ENCODE measurements at places on chromosomes 6 and 20.

DNA sequence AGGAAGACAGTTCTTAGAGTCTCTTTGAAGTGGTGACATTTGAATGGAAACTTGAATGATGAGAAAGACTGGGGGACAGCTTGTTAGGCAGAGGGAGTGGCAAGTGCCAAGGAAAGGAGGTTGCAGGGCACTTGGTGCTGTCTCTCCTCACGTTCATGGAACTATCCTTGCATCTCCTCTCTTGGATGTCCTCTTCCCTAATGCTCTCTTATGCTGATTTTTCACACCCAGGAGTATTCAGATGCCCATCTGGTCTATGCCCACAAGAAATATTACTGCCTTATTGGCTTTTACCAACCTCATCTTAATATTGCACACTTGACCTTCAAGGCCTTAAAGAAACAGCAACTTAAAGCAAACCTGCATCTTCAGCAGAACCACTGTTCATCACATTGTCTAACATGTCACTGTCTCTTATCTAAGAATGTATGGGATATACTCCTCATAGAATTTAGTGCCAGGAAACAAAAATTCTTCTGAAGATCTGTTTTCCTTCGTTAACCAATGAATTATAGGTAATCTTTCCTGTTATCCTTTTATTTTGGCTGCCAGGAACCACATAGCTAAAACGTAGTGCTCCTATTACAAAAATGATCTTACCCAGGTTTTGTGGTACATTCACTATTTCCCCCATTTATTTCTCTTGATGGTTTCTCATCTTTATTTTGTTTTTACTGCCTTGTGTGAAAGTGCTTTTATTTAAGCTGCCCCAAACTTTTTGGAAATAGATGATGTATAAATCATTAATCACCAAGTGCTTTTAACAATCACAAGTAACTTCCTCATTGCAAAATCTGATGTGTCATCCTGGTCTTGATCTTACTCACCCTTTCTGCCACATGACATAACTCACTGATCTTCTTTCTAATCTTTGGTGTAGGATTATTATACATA lies 12.8 kb downstream of the RGS17 start:
- no peak overlapping the region for H3K27ac ChIP-seq
- no peaks in the 10 kb centered on the region for H3K27me3 ChIP-seq
- H3K4me3 ChIP-seq, result no peak overlapping the region
- no peaks in the 10 kb centered on the region for H3K36me3 ChIP-seq
- no peak for DNase-seq
- H3K4me1 ChIP-seq, result no peaks in the 10 kb centered on the region

DNA sequence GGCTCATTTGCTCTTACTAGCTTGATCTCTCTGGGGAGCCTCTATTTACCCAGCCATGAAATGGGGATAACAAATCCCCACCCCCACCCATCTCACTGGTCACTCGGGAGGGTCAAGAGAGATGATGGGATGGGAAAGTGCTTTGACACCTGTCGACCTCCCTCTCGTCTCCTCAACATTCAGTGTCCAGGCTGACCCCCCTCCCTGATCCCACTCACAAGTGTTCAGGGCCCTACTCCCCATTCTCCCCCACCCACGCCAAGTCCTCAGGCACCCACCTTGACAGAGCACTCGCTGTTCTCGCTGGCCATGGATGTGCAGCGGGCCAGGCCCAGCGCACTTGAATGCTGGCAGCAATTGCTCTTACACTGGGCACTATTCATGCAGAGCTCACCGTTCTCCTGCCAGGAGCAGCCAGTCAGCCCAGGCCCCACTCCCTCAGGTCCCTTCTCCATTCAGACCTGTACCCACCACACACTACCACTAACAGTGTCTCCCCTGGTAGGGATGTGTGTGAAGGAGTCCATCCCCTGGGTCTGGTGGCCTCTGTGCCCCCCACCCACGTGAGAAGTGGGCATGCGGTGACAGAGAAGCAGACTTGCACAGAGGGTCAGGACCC lies 1.6 kb downstream of the CLPS start:
- no peak overlapping the region for H3K27ac ChIP-seq
- no peaks in the 10 kb centered on the region for H3K36me3 ChIP-seq
- H3K4me1 ChIP-seq, result no peaks in the 10 kb centered on the region
- no peak for DNase-seq
- no peak overlapping the region for H3K4me3 ChIP-seq

DNA sequence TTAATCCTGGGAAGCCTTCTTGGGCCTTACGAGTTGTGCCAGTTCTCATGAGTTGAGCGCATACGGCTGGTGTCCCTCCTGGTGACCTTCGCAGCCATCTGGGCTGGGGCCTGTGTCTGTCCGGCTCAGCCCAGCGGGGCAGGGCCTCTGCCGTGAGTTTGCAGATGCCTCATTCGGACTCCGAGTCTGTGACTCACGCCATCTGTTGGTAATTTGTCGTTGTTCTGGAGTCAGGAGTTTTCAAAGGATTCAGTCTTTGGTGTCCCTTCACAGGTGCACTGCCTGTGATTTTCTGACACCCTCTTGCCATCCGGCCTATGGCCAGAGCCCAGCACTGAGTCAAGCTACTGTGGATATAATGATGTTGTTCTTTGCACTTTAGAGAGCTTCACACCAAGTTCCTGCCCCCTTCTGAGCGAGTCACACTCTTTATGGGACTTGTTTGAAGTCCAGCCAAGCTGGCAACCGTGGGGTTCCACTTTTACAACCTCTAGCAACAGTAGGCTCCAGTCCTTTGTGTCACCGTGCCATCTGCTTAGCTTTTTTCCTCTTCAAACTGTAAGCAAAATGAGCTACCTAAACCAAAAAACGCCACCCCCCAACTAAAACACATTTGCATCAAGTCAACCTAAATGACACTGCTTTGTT lies 175.6 kb downstream of the AIG1 start:
- peak; percentile 52 for DNase-seq
- no peaks in the 10 kb centered on the region for H3K36me3 ChIP-seq
- no peak overlapping the region for H3K4me3 ChIP-seq
- H3K4me1 ChIP-seq, result peaks cover 4% of the 10 kb centered on the region
- H3K27ac ChIP-seq, result peak overlapping the region; percentile 69

- peak overlapping the region; percentile 22 for H3K4me3 ChIP-seq
- no peak for DNase-seq
- H3K27me3 ChIP-seq, result peaks cover 84% of the 10 kb centered on the region
- H3K27ac ChIP-seq, result no peak overlapping the region
Observed at GRCh38 chr20:21395666-21396598, 1.4 kb downstream of the NKX2-4 start.

- no peaks in the 10 kb centered on the region for H3K27me3 ChIP-seq
- H3K4me3 ChIP-seq, result no peak overlapping the region
- H3K27ac ChIP-seq, result no peak overlapping the region
- peaks cover 10% of the 10 kb centered on the region for H3K4me1 ChIP-seq
- DNase-seq, result no peak
Observed at GRCh38 chr6:159828074-159828473, 28.0 kb downstream of the PNLDC1 start.

DNA sequence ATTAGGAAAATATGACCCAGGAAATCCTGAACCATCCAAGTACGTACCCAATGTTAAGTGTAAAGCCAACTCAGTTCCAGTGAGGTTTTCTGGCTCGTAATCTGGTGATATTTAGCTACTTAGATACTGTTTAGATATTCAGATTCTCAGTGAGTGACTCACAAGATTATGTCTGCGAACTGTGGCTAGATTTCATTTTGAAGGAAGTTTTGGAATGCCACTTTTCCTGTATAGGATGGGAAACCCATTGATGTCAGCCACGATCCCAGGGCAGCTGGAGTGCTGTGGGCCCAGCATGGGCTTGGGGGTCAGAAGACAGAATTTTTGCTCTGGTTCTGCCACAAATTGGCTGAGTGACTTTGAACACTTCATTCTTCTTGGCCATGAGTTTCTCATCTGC lies 76.3 kb downstream of the TMEM170B start:
- DNase-seq, result no peak
- peak overlapping the region; percentile 62 for H3K27ac ChIP-seq
- no peaks in the 10 kb centered on the region for H3K4me1 ChIP-seq
- no peaks in the 10 kb centered on the region for H3K27me3 ChIP-seq

DNA sequence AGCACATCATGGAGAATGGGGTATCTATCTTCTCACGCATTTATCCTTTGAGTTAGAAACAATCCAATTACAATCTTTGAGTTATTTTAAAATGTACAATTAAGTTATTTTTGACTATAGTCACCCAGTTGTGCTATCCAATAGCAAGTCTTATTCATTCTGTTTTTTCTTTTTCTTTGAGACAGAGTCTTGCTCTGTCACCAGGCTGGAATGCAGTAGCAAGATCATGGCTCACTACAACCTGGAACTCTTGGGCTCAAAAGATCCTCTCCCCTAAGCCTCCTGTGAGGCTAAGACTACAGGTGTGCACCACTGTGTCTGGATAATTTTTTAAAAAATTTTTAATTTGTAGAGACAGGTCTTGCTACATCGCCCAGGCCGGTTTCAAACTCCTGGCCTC lies 201.5 kb upstream of the ZNF217 start:
- H3K4me3 ChIP-seq, result no peak overlapping the region
- no peaks in the 10 kb centered on the region for H3K4me1 ChIP-seq
- no peaks in the 10 kb centered on the region for H3K36me3 ChIP-seq
- no peak overlapping the region for H3K27ac ChIP-seq
- H3K27me3 ChIP-seq, result no peaks in the 10 kb centered on the region

DNA sequence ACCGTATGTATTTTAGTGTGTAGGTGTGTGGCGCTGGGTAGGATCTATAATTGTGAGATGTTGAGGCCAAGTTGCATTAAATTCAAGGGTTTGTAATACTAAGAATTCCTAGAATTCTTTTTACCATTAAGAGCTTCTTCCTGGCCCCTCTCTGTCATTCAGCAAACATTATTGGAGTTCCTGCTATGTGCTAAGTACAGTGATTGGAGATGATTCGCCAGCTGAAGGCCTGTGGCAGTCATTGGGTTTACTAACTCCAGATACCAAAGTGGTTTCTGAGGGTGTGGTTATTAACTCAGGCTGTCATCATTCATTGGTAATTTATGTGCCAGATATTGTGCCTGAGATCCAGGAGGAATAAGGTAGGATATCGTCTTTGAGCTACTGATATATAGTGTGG lies 167.1 kb downstream of the LAMA2 start:
- DNase-seq, result no peak
- H3K4me3 ChIP-seq, result no peak overlapping the region
- H3K27ac ChIP-seq, result no peak overlapping the region
- H3K27me3 ChIP-seq, result no peaks in the 10 kb centered on the region

DNA sequence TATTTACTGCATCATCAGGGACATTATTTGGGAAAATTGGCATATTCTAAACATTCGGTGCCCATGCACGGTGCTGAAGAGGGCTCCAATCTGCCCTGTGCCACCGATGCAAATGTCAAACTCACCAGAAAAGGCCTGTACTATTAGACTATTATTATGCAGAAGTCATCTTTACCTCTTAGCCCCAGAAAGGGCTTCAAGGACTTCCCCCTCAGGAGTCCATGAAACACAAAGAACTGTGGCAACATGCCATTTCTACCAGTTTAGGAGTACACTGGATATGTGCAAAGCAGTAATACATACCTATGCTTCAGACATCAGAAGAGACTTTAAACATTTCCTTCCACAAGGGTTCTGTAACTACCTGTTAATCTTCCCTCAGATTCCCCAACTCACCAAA lies 8.6 kb downstream of the DIDO1 start:
- H3K4me1 ChIP-seq, result peaks cover 93% of the 10 kb centered on the region
- no peak overlapping the region for H3K27ac ChIP-seq
- no peak overlapping the region for H3K4me3 ChIP-seq
- no peak for DNase-seq

DNA sequence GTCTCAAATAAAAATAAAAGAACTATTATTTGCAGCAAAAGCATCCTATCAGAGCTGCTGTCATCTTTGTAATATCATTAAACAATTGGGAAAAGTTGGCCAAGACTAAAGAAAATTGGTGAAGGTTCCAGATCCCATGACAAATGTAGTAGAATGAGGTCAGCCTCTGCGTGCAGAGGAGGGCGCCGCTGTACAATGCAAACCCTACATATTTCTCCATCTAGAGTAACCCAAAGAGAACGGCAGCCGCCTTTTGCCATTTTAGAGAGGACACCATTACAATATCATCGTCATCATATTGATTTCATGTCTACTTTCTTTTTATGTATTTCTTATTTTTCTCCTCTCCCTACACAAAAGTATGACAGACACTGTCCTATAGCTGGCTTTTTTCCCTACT lies 59.5 kb downstream of the ZMYND8 start:
- H3K4me1 ChIP-seq, result peaks cover 14% of the 10 kb centered on the region
- no peak overlapping the region for H3K4me3 ChIP-seq
- no peaks in the 10 kb centered on the region for H3K36me3 ChIP-seq
- no peaks in the 10 kb centered on the region for H3K27me3 ChIP-seq

- H3K27ac ChIP-seq, result peak overlapping the region; percentile 94
- H3K27me3 ChIP-seq, result no peaks in the 10 kb centered on the region
- H3K36me3 ChIP-seq, result peaks cover 19% of the 10 kb centered on the region
- no peak for DNase-seq
Observed at GRCh38 chr6:170555305-170555704, 1.1 kb downstream of the TBP start.

- H3K4me3 ChIP-seq, result no peak overlapping the region
- no peak for DNase-seq
- H3K27ac ChIP-seq, result no peak overlapping the region
- H3K36me3 ChIP-seq, result no peaks in the 10 kb centered on the region
- H3K27me3 ChIP-seq, result no peaks in the 10 kb centered on the region
- H3K4me1 ChIP-seq, result no peaks in the 10 kb centered on the region
Observed at GRCh38 chr6:6582131-6582530, 6.4 kb upstream of the LY86 start.

DNA sequence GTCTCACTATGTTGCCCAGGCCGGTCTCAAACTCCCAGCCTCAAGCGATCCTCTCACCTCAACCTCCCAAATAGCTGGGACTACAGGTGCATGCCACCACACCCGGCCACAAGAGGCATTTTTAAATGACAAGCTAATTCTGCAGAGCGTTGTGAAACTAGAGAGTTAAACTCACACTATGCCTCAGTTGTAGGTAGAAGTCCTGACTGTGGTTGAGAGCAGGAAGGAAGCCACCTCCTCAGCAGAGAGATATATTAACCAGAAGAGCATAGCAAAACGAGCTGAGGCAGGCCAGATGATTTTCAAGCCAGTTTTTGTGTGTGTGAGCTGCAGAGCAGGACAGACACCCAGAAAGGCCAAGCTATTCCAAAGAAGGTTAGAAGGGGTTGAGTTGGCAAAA lies 150.3 kb downstream of the MBOAT1 start:
- DNase-seq, result no peak
- H3K27me3 ChIP-seq, result no peaks in the 10 kb centered on the region
- no peak overlapping the region for H3K27ac ChIP-seq
- H3K36me3 ChIP-seq, result no peaks in the 10 kb centered on the region
